Stimulated activated CD4-positive, alpha-beta T cell treated with anti-CD3 and anti-CD28 coated beads, Interleukin-4, amount 100 ng/mL, for 4 hours (primary cell): ENCODE measurements at places on chromosomes 7 and 10.
A peak's percentile ranks its signal among the peaks of the same experiment; 100 is the strongest.

GRCh38 chr7:978416-979091, 3.2 kb upstream of the COX19 start:
- DNase-seq: no peak

- DNase-seq: no peak
These were observed 88.2 kb downstream of the NSUN6 start for GRCh38 chr10:18563003-18563726.

- DNase-seq: no peak
These were observed 97.9 kb upstream of the TMEM72 start for GRCh38 chr10:44813201-44813600.

DNA sequence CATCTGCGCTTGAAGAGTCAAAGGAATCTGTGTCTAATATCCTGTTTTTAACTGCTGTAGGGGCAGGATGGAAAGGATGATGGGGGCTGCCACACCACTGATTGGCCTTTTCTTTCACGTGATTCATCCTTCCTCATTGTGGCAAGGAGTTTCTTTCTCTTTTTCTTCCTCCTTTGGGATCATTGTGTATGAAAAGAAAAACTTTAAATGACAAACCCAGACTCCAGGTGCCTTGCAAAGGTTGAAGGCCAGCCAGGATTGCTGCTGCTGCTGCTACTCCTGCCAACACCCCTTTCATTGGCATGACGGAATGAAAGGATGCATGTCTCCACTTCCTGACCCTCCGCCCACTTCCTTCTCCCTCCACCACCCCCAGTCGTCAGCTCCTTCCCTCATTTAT, 6.5 kb upstream of the OIT3 start:
- no peak for DNase-seq

DNA sequence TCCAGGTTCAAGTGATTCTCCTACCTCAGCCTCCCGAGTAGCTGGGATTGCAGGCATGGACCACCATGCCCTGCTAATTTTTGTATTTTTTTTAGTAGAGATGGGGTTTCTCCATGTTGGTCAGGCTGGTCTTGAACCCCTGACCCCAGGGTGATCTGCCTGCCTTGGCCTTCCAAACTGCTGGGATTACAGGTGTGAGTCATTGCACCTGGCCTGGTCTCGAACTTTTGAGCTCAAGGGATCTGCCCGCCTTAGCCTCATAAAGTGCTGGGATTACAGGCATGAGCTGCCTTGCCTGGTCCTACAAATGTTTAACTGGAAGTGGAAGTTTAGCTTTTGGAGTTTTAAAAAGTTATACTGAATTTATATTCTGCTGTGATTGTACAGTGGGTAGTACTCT, 2.8 kb downstream of the MLLT10 start:
- DNase-seq: no peak

DNA sequence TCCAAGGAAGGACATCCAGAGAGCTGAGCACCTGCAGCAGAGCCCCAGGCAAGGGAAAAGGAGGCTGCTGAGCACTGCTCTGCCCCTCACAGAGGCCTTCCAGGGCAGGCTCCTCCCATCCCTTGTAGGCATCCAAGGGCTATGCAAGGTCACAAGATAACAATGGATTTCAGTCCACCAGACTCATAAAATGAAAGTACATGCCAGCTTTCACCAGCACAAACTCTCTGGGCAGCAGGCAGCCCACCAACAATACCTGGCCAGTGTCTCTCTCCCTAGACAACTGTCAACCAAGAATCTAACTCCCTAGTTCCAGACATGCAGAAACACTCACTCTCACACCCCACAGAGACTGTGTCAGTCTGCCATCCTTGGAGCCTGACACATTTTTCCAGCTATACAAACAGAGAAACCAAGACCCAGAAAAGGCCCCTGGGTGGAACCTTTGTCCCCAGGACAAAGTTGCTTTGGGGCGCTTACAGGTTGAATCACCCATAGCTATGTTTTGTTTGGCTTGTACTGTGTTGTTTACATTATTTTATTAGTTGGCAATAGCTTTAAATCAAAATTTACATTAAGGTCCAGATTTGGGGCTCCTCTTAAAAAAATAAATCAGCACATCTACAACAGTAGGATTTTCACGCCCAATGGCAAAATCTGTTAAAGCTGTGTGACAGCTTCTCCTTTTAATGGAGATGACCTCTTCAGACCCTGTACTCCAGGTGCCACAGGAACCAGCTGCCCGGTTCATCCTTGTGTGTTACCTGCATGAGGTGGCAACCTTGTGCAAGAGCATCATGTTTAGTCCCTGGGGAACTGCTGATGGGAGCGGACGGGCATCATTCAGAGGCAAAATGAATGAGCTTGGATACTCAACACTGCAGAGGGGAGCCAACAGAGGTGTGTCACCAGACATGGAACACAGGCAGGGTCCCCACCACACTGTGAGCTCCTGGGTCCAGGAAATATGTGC, 5.2 kb downstream of the GRID1 start:
- no peak for DNase-seq

GRCh38 chr7:84901366-84901765, 285.5 kb downstream of the SEMA3D start:
- DNase-seq: no peak

- no peak for DNase-seq
These were observed 35.6 kb downstream of the PRKAR2B start for GRCh38 chr7:107080099-107080505.

DNA sequence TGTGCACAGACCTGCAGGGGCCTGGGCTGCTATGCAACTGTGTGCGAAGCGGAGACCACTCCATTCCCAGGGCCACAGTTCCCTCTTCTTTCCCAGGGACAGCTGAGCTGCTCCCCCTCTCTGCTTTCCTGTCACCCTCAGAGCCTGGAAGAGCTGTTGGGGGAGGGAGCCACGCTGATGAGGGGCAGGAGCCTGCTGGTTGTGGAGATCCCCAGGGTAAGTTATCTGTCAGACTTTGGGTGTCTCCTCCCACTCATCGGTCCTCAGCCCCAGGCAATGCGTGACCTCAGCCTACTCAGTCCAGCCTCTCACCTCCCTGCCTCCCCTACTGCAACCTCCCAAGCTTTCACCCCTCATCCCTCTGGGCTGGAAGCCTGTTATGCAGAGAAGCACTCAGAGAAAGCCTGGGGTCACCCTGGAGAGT, 53.5 kb downstream of the ZNF467 start:
- no peak for DNase-seq

- DNase-seq: no peak
These were observed 25.3 kb downstream of the HK1 start for GRCh38 chr10:69303632-69304051.

DNA sequence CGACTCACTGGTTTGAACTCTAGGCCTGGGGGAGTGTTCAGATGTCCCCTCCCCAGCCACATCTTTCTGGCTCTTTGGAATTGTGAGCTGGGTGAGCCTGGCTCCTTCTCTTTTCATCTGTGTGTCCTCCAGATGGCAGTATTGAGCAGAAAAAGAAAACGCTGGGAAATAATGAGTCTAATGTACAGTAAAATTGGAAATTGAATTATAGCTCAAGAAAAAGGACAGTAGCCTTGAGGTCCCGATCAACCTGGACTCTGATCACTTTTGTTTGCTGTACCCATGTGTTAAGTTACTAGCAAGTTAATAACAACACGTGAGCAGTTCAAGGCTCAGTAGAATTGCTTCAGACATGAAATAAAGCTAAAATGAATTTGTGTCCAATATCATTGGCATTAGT, 77.9 kb downstream of the SNX10 start:
- DNase-seq: peak; percentile 7

DNA sequence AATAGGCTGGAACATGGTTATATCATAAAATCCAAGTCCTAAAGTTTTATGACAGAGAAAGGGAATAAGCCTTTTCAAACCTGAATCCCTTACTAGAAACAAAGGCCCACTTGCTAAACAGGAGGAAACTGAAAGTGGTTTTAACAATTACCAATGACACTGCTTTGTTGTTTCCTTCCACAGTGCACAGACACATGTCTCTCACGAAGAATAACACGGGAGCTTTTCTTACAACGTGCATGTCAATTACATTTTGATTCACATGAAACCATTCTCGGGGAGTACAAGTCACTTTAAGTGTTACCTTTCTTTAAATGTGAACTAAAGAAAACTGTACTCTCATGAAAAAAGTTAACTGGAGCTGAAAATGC, 1.4 kb downstream of the MRPS33 start:
- DNase-seq: no peak

GRCh38 chr10:34323192-34323591, 491.9 kb downstream of the PARD3 start:
- no peak for DNase-seq

- no peak for DNase-seq
These were observed 240.9 kb upstream of the HPS1 start for GRCh38 chr10:98687685-98688084.

- no peak for DNase-seq
These were observed 42.3 kb downstream of the MINPP1 start for GRCh38 chr10:87546971-87547413.

- no peak for DNase-seq
These were observed 11.9 kb downstream of the HECW1 start for GRCh38 chr7:43124388-43124787.

GRCh38 chr7:155698633-155699032, 54.2 kb downstream of the RBM33 start:
- DNase-seq: no peak

GRCh38 chr7:152637920-152638580, 37.9 kb downstream of the XRCC2 start:
- no peak for DNase-seq
